ENCODE measurements at places on chromosomes 12 and 14. TPM values are rescaled to one million over a fixed set of nuclear protein-coding genes. Genes with fewer than 3 reads are reported as not detected.
A peak's percentile ranks its signal among the peaks of the same experiment; 100 is the strongest.

The SMIM41 gene
- not detected for total RNA-seq

The NUAK1 gene
- 6.4 TPM for total RNA-seq

The HOXC4 gene
- total RNA-seq: 53.6 TPM

The SERPINA9 gene
- total RNA-seq: not detected

The SLC38A6 gene
- 31.7 TPM for total RNA-seq

GRCh38 chr14:51487848-51488247 lies 163.9 kb upstream of the FRMD6 start:
- ATAC-seq: no peak

- ATAC-seq: no peak
These were observed 32.6 kb downstream of the PPP2R5E start for GRCh38 chr14:63510538-63510937.

GRCh38 chr12:49200919-49201594 lies 12.2 kb upstream of the TUBA1A start:
- peak; percentile 82 for ATAC-seq

DNA sequence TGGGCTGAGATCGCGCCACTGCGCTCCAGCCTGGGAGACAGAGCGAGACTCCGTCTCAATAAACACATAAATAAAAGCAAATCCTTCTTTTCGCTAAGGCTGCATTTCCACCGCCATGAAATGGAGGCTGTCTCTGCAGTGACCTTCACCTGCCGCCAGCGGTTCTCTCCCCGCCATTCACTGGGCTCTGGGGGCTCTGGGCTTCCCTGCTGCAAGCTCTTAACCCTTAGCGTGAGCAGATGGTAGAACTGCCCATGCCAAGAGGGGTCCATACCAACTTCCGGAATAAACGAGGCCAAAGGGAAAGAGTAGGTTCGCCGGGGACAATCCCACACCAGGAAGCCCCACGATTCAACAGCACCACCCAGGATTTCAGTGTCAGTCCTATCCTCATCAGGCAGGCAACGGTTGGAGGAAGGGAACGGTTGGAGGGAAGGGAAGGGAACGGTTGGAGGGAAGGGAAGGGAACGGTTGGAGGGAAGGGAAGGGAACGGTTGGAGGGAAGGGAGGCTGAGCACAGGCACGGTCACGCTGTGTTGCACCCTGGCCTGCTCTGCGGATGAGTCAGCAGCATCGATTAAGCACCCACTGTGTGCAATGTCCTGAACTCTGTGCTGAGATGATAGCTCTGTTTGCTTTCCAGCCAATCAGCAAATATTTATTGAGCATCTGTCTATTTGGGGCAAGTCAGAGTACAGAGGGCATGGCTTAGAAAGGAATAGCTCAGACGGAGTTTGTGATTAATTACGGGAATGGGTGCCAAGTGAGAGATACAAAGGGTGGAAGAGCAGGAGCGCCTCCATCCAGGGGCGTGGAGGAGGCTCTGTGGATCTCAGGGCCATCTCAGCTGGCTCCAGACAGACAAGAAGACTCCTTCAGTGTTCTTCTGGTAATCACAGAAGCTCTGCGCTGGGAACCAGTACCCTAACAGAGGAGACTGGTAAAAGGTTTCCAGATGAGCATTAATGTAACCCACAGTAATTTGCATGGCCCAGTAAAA lies 77.9 kb downstream of the NINJ2 start:
- ATAC-seq: no peak

- no peak for ATAC-seq
These were observed 216.8 kb downstream of the MSRB3 start for GRCh38 chr12:65495233-65495632.

- ATAC-seq: no peak
These were observed 38.0 kb downstream of the DPF3 start for GRCh38 chr14:72855913-72856312.

- ATAC-seq: no peak
These were observed 9.7 kb upstream of the PLBD1 start for GRCh38 chr12:14577344-14577743.

DNA sequence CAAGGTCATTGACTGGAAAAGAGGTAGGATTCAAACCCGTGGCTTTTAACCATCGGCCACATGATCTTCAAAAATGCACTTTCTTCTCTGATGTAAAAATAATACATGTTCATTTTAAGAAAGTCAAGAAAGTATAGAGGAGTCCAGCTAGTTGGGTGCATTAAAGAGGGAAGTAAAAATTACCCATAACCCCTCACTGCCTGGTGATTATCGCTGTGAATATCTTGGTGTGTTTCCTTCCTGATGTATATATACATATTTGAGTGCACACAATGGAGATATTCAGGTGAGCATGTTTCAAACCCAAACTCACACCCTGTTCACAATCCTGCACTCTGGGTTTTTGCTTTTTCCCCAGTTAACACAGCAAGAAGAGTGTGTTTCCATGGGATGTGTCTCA lies 47.5 kb upstream of the OAS1 start:
- ATAC-seq: no peak

GRCh38 chr12:54593135-54593534 lies 4.7 kb upstream of the PPP1R1A start:
- no peak for ATAC-seq

- ATAC-seq: peak; percentile 84
These were observed 86.3 kb downstream of the TMEM132C start for GRCh38 chr12:128353301-128353700.

GRCh38 chr12:107774349-107775029 lies at the start of gene ASCL4:
ASCL4 (plus strand) TSS chr12:107774704; CDS start chr12:107775219, 515 bp downstream.
- no peak for ATAC-seq

GRCh38 chr14:23727566-23728335 lies 91.6 kb downstream of the DHRS2 start:
- ATAC-seq: peak; percentile 95

DNA sequence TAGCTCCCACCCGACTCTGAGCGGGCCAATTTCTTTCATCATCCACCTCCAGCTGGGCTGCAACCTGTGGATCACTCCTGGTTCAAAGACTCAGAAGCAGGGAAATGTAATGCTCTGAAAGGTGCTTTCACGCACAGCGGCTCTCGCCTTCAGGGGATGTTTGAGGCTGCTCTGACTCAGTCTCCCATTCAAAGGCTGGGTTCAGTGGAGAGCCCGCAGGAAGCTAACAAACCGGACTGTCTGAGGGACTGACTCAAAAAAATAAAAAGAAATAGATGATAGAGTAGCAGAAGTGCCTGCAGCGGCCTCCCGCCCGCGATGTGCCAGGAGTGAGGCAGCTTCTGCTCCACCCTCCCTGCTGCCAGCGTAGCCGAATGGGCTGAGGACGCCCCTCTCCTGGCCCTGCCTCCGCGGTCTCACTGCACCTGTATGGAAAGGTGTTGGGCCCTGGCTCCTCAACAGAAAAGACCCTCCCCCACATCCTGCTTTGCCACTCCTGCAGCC lies 98.0 kb downstream of the GCH1 start:
- ATAC-seq: no peak

GRCh38 chr12:123621619-123622530 lies 11.6 kb downstream of the EIF2B1 start:
- peak; percentile 14 for ATAC-seq

GRCh38 chr12:49293056-49293956 lies 1.6 kb upstream of the PRPH start:
- peak; percentile 49 for ATAC-seq

DNA sequence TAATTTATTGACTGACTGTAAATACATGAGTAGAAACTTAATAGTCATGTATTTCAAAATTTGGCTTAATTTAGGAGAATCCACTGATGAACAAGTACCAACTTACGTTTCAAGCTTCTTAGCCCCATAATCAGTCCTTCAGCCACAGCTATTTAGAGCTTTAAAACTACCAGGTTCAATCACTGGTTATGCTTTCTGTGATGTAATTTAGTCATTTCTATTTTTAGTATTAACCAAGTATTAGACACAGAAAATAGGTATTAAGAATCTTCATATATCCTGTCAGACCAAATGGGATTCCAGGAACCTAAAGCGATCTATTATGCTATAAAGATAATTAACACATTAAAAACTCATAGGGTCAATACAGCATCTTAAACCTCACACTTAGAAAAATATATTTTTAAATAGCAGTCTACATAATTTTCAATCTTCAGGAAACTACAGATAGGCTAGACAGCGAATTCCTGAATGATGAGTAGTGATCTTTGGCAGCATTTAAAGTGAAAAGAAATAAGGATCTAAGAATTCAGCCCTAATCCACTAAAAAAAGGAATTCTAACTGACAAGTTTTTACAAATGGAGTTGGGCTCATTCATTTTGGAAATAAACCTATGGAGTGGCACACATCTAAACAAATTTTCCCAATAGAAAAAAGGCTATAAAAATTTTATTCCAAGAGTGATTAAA lies 51.5 kb downstream of the ZC3H14 start:
- ATAC-seq: no peak

GRCh38 chr12:49797449-49797776 lies 30.8 kb downstream of the NCKAP5L start:
- ATAC-seq: no peak

GRCh38 chr14:91317381-91318308 lies 73.1 kb upstream of the GPR68 start:
- ATAC-seq: peak; percentile 30

Data from motor neuron (in vitro differentiated cells).